ENCODE measurements at places on chromosomes 1 and 21.

GRCh38 chr1:67840449-67840848 lies 7.2 kb upstream of the GNG12 start:
- DNase-seq, result no peak

DNA sequence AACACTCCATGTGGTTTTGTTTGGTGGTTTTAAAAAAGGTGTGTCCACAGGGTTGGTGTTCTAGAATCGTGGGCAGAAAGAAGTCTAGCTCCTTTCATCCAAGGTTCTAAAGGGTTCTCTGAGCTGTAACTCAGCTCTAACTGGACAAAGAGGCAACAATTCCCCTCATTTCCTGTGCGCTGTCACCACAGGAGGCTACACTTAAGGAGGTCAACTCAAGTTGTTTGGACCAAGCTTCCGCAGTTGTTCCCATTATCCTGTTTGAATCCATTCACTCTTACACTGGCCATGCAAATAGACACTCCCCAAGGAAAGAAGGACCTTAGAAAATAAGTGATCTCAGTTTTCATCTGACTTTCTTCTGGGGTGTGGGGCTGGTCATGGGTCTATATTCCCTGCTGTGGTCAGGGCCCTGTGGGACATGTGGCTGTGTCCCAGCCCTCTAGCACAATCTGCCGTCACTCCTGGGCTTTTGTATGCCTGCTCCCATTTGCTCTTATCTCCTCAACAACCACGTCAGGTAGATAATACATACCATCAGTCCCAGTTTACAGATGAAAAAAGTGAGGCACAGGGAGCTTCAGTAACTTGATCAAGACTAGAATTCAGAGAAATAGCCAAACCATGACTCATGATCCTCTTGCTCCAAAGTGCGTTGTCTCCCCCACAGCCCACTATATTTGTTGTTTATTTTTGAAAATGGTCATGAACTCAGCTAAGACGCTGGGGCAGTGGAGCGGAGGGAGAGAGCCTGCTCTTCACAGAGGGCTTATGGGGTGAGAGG lies 103.6 kb downstream of the RHOU start:
- DNase-seq, result no peak

- no peak for DNase-seq
These were observed 4.6 kb upstream of the CTPS1 start for GRCh38 chr1:40974945-40975344.

- DNase-seq, result no peak
These were observed 5.8 kb downstream of the ATP5PB start for GRCh38 chr1:111454859-111455641.

All from dorsolateral prefrontal cortex (tissue), 122 donors.